ENCODE measurements at places on chromosomes 12 and 14.

DNA sequence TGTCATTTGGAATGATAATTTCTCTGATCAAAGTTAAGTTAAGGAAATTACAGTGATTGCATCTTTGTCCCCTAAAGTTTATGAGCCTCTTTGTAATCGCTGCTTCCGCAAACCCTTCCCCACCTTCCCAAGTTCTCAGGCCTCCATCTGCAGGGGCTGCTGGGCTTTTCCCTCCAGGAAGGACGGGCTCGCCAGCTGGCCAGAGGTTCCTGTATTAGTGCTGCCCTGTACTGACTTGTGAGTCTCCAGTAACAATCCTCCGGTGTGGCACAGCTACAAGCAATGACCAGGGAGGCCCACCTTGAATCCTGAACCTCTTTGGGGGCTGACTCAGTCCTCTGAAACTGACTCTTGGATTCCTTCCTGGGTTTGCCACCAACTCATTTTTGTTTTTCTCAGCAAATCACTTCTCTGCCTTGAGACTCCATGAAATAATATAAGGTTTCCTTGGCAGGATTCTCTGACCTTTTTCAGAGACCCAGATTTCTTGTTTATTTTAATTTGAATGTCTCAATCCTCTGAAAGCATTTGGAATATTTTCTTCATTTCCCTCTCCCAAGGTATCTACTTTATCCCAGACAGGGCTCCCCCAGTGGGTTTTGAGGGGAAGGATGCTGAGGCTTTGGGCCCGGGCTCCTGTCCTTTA lies 398.6 kb downstream of the ZFP36L1 start:
- peak; percentile 63 for DNase-seq

DNA sequence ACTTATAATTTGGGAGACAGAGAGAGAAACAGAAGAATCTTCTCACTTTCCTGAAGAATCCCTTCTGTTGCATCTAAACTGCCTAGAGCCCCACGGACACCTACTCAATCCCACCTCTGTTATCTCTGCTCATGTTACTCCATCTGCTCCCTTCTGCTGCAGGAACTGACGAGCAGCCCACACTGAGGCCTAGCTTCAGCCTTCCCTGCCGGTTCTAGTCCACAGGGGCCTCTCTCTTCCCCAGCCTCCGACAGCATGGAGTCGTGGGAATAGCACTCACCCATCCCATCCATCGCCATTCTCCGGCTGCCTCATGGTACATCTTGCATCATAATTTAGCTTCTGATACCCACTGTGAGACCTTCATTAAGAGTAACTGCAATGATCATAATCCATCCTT lies 4.0 kb downstream of the RAB15 start:
- DNase-seq = no peak

- no peak for DNase-seq
Measured at GRCh38 chr12:94770791-94771190, 120.4 kb upstream of the TMCC3 start.

GRCh38 chr12:107990325-107990724 lies 138.8 kb upstream of the WSCD2 start:
- DNase-seq = no peak

- no peak for DNase-seq
Measured at GRCh38 chr14:61264651-61265050, 16.5 kb downstream of the TMEM30B start.

DNA sequence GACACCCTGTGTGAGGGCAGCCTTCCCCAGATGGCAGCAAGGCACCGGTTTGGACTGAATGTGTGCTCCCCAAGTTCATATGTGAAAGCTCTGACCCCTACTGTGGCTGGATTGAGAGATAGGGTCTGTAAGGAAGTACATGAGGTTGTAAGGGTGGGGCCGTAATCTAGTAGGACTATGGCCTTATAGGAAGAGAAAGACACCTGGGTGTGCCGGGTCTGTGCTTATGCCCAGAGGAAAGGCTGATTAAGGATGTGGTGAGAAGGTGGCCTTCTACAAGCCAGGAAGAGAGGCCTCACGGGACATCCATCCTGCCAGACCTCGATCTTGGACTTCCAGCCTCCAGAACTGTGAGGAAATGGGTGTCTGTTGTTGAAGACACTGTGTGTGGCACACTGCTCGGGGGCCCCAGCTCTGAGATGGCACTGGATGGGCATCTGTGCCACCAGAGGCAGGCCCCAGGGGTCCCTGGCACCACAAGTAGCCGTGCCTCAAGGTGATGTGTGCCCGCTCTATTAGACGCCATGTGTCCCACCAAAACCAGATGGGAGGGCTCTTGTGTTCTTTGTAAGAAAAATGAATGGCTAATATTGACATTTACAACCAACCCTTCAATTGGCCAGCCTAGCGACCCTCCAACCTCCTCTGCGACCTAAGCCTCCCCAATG lies 22.0 kb downstream of the FGF6 start:
- DNase-seq = no peak

Measured in IMR-90 (cell line).